ENCODE measurements at places on chromosomes 1 and 21.

- DNase-seq, result no peak
These were observed 55.6 kb downstream of the TNR start for GRCh38 chr1:175687622-175688415.

- DNase-seq, result no peak
These were observed 21.2 kb downstream of the TP73 start for GRCh38 chr1:3673381-3674099.

DNA sequence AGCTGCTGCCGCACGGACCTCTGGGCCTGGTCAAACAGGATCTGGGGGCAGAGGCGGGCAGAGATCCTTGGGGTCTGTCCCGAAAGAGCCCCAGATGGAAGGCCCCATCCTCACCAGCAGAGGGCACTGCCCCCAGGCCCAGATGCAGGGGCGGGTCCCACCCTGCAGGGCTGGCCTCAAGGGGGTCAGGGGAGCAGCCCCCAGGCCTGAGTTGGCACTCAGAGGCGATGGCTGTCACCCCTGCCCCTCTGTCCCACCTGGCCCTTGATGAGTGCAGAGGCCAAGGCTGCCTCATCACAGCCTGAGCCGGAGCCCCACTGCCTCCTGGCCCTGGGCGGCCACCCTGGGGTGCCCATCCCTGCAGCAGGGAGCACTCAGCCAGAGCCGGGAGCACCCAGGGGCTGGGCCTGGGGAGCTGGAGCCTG lies 5.7 kb downstream of the ACAP3 start:
- no peak for DNase-seq

DNA sequence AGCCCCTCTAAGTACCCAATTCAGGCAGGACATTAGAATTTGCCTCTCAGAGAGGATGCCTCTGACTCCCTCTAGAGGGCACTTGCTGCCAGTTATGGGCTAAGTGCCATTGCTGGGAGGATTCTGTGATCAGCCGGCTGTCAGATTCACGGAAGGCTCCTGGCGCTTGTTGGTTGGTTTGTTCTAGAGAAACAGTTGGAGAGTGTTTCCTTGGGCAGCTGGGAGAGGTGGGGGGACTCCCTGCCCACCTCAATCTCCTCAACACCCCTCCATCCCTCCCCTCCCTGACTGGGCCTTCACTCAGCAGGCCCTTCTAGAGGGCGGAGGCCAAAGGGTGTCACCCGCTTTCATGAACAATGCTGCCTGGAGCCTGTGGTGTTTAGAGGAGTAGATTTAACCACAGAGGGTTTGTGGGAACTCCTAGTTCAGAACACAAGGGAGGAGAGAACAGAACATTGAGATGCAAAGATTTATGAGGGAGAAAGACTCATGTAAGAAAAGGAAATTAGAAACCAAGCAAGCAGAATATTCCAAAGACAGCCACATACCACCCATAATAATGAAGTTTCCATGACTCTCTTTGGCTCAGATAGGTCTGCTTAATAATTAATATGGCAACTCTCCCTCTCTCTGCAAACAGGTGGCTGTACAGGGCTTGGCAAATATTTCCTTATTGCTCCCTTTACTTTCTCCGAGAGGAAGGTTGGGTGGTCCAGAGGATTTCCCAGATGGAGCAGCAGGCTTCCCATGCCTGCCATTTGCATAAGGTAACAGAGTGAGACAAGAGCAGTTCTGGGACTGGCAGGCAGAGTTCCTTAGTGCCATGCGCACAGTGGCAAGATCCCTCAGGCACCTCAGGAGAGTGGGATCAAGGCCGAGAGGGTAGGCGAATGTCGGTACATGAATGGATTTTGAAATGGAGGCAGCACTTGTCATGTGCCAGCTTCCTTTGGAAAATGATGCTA lies 30.0 kb upstream of the ACP6 start:
- peak; percentile 62 for DNase-seq

DNA sequence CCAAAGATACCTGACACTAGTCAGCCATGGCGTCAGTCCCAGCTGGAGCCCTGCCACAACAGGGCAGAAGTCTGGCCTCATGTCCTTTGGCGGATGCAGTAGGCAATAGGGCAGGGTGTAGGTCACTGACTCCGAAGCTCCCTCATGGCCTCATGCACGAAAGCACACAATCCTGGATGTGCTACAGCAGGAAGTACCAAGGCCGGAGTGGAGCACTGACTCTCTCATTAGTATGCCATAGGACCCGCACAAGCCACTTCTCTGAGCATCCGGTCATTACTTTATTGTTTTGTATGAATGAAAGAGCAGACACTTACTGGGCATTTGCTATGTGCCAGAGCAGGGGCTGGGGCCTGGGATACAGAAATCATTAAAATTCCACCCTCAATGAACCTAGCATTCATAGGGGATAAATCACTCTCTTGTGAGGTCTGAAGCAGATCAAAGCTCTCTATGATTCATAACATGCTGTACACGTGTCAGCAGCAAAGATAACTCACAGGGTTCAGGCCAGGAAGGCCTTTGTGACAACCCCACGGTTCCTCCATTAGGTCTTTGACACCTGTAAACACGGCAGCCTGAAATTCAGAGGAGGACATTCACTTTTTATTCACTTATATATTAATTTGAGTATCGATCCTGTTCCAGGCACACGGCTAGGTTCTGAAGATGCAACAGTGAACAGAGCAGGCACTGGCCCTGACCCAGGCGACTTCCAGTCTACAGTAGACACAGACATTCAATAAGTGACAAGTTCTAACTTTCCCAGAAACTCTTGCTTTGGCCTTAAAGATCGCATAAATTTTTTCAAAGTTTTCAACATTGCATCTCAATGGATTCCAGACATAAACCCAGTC lies 357.9 kb upstream of the USP24 start:
- no peak for DNase-seq

DNA sequence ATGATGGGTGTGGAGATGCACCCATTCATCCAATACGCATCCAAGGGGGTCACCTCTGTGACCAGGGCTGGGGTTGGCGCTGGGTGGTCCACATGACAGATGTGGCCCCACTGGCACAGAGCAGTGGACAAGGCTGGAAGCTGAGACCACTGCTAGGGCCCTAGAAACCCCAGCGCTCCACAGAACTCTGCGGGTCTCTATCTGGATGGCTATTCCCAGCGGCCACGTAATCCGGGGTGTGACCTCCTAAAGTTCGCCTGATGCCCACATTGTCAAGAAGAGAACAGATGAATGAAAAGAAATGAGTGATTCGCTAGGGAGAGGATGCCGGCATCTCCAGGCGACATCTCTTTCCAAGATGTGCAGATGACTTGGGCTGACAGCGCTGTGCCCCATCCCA lies 55.2 kb downstream of the PRDM15 start:
- no peak for DNase-seq

GRCh38 chr1:186899977-186900376 lies 71.2 kb downstream of the PLA2G4A start:
- no peak for DNase-seq

- no peak for DNase-seq
These were observed 1.7 kb upstream of the SPRR2B start for GRCh38 chr1:153072806-153073726.

DNA sequence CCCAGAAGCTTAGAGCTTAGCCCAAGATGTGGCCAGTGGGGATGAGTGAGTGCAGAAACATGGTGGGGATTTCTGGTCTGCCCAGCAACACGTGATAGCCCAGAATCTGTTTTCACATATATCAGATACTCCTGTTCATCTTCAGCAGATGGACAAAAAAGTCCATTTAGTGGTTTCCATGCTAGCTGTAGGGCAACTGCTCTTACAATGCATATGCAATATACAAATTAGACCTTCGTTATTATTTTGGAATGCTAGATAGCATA lies 96.9 kb upstream of the SGIP1 start:
- no peak for DNase-seq

- DNase-seq, result no peak
These were observed 53.6 kb upstream of the DMRTA2 start for GRCh38 chr1:50476800-50477199.

- no peak for DNase-seq
These were observed 76.8 kb upstream of the COX20 start for GRCh38 chr1:244758708-244759107.

DNA sequence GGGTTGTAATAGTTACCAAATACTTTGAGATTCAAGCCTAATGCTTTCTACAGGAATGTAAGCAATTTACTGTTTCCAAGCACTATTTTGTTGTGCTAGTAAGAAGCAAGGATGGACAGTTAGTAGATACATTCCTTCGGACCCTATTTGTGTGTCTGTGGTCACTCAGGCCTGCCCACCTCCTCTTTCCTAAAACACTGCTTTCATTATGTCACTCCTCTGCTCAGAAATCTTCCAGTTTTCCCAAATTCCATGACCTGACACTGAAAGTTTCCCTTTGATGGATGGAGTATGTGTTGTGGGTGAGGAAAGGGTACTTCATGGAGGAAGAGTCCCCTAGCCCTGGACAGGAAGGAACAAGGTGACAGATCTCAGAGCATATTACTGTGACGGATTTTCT lies 141.1 kb downstream of the DISP1 start:
- DNase-seq, result no peak

DNA sequence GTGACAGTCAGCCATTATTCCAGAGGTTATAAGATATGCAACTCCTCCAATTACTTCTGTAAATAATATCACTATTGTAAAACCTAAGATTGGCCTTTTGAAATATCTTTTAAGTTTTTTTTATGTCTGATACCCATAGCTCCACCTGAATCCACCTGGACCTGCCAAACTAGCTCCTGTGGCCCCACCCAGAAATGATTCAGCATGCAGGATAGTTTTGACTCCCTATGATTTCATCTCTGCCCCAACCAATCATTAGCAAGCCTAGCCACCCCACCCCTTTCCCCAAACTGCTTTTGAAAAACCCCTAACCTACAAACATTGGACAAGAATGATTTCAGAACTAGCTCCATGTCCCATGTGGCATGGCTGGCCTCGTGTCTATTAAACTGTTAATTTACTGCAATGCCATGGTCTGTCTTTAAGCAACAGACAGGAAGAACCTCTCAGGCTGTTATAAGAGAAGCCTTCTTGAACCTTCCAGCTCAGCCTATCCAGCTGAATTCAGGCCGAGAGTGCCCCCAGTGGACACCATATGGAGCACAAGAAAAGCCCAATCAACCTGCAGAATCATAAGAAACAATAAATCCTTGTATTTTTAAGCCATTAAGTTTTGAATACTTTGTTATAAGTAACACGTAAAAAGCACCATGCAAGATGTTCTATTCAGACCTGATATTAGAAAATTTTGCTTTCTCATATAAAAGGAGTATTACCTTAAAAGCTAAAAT lies 263.0 kb upstream of the ZRANB2 start:
- no peak for DNase-seq

DNA sequence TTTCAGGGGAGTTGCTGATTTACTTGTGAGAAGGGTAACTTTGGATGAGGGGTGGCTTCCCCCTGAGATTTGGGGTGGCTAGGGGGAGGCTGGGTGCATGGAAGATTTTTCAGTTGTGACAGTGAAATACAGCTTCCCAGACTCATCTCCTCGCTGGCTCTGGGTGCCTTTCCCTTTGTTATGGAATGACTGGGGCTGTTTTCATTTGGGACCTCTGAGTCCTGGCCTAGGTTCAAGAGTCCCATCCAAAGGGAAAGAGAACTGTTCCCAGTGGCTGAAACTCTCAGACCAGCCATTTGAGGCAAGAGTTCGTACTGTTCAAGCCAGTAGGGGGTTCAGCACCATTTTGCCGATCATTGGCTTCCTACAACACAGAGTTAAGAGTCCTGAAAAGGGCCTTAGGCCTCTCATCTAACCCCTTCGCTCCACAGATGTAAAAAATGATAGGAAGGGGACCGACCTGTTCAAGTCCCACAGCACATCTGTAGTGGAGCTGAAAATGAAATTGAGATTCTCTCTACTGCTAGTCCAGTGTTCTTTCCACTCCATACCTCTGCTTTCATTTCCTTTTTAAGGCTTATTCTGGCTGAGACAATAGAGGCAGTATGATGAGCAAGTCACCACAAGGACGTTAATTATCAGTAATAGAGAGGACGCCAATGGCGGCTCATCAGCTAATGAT lies 958 bp downstream of the DDR2 start:
- no peak for DNase-seq

DNA sequence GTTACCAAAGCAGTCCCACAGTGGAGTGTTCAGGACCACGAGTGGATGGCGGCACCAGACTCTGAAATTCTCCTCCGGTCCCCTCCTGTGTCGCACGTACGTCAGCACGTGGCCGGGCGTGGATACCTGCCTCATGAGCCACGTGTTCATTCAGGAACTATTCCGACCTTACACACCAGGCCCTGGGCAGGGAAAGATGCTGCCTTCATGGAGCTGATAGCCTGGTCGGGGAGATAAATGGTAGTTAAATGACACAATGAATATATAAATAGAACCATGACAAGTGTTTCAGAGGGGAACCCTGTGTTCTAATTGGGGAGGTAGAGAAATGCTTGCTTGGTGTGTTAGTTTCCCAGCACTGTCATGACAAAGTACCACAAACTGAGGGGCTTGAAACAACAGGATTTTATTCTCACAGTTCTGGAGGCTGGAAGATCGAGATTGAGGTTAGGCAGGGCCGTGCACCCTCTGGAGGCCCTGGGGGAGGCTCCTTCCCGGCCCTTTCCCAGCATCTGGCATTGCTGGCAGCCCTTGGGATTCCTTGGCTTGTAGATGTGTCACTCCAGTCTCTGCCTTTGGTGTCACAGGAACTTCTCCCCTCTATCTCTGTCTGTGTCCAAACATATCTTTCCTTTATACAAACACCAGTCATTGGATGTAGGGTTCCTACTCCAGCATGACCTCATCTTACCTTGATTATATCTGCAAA lies 28.9 kb upstream of the GPR137B start:
- no peak for DNase-seq

DNA sequence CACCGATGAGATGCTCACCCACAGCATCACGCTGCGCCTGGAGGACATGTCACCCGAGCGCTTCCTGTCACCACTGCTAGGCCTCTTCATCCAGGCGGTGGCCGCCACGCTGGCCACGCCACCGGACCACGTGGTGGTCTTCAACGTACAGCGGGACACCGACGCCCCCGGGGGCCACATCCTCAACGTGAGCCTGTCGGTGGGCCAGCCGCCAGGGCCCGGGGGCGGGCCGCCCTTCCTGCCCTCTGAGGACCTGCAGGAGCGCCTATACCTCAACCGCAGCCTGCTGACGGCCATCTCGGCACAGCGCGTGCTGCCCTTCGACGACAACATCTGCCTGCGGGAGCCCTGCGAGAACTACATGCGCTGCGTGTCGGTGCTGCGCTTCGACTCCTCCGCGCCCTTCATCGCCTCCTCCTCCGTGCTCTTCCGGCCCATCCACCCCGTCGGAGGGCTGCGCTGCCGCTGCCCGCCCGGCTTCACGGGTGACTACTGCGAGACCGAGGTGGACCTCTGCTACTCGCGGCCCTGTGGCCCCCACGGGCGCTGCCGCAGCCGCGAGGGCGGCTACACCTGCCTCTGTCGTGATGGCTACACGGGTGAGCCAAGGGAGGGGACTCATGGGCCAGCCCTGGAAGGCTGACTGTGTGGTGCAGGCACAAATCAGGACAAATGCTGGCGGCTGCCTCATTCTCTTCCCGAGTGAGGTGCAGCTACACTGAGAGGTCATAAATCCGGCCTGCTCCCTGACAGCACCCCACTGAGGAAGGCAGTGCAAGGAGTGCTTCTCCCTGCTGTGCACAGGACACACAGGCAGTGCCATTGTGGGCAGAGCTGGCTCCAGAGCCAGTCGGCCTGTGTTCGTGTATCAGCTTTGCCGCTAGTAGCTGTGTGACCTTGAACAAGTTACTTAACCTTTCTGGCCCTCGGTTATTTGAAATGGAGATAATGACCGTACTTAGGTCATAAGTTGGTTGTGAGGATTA lies 9.4 kb downstream of the CELSR2 start:
- DNase-seq, result no peak

Measured in stimulated activated CD4-positive, alpha-beta T cell treated with anti-CD3 and anti-CD28 coated beads, Interleukin-4, amount 100 ng/mL, for 24 hours (primary cell).